ENCODE measurements at places on chromosomes 6 and 20.

DNA sequence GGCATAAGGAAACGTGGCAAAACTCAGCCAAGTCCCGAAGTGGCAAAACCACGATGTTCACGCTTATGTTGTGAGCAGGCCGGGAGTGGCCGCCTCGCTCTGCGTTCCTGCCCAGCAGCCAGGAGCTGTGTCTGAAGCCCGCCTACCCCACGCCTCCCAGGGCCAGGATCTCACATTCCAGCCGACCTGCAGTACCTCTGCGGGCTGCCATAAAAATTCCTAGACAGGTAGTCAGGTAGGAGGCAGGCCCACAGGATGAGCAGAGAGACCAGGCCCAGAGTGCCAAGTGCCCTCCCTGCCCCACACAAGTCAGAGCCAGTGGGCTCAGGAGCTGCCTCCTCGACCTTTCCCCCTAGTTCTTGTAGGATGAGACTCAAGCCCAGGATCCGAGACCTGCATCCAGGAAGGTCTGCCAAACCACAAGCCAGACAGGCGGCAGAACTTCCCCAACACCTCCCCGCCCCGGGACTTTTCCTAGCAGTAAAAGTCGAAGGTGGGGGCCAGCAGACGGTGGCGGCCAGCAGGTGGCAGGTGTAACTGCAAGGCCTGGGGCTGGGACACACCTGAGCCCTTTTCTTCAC, 16.7 kb downstream of the PMEPA1 start:
- DNase-seq, result no peak

DNA sequence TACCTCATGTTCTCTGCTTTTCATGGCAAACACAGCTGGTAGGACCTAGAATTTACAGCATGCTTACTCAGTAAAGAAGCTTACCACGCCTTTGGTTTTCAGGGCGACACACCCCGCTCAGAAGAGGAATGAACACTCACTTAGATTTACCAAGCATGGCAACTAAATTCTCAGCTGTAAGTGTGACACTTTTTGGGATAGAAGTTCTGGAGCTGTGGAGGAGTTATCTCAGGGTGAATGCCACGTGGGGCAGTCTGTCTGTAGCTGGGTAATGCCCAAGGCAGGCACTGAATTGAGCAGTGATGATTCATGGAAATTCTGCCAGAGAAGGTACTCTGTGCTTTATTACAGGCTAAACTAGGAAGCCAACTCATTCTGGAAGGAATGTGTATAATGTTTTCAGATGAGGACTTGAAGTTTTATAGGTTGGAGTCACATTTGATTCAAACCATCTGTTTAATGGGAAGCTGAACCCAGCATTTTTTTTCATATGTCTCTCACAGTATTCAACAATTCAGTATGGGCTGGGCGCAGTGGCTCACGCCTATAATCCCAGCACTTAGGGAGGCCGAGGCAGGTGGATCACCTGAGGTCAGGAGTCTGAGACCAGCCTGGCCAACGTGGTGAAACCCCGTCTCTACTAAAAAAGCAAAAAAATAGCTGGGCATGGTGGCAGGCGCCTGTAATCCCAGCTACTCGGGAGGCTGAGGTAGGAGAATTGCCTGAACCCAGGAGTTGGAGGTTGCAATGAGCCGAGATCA, 3.5 kb upstream of the PRIM2 start:
- no peak for DNase-seq

- no peak for DNase-seq
Measured at GRCh38 chr20:722822-723644, 45.3 kb downstream of the SLC52A3 start.

DNA sequence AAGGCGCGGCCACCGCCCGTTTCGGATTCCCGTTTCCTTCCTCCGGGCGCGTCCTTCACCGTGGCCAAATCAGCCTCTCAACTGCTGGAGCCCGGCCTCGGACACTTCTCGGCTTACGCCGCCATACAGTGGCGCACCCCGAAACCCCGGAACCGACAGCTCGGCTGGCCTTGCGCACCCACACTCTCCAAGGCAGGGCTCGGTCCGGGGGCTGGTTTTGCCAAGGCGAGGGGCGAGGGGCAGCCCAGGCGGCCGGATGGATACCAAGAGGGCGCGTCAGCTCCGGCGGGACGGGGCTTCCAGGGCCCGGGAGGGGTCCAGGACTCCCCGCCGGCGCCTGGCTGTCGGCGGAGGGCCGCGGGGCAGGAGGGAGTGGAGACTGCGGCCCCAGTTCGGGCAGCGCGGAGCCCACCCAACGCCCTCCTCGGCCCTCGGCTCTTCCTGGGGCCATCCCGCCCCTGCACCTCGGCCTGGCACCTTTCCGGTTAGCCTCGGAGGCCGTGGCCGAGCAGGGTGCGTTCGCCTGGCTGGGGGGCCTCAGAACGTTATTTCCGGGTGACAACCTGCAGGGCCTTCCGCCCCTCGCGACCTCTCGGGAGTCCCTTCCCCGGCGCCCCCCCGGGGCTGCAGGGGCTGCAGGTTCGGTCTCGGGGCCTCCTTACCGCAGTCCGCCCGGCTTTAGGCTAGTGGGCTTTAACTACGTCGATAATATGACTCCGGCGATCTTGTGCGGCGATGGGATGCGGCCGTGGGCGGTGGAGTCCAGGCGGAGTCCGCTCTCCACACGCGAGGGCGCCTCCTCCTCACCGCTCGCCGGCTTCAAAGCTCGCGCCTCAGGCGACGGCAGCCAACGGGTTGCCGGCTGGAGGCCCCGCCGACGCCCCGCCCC, 697 bp upstream of the CEP43 start:
- no peak for DNase-seq

DNA sequence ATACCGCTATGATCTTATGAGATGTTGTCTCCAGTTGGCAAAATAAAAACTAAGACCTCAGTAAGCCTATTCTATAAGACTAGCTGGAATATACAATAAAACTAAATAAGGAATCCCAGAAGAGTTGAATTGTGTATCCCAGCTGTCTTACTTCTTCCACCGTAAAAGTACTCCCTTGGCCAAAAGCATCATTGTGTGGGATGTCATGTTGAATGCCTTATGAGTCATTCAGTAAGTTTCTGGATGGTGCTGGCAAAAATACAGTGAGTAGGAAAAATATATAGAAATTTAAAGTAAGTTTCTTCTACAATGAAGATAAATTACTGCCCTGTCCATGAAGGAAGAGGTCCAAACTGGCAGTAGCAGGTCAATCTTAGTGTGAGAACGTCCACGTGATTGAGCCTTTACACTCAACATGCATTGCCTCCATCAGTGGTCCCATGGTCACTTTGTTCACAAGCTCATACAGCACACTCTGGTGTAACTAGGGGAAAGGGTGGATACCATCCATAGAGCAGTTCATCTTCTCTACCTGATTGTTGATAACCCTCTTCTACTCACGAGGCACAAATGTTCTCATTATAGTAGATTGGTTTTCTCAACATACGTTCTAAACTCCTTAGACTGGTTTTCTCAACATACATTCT, 13.7 kb upstream of the ZNF318 start:
- no peak for DNase-seq

GRCh38 chr20:39706184-39706663, 744.1 kb downstream of the DHX35 start:
- DNase-seq, result no peak

- DNase-seq, result no peak
Measured at GRCh38 chr6:32183483-32184083, 470 bp downstream of the AGER start.

DNA sequence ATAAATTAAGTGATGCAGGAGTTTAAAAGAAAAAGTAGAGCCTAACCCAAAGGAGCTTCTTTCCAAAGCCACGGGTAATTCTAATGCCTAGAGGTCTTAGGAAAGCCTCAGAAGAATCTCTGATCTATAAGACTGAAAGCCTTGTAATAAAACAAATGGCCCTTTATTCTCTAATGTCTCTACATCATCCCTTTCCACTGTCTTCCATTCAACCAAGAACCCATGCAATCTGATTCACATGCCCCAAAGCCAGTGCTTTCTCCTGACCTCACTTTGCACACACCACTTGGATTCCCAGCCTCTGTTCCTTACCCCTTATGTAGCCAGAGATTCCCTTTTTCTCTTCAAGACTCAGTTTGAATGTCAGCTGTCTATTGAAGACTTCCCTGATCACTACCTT, 252.9 kb upstream of the NRSN1 start:
- no peak for DNase-seq

DNA sequence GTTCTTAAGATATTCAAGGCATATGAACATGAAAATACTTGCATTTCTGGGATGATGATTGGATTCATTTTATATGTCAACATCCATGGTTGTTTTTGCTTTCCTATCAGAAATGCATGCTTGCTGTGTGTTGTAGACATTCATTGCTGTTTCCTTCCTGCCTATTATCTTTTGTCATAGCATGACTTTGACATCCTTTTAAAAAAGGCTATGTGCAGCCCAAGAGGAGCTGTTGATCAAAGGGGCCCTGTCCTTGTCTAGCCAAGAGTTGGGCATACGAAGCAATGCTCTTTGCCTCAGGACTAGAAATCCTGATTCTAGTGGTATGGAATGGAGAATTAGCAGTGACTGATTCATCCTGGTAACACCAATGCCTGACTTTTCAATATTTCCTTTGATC, 143.1 kb downstream of the RNF144B start:
- no peak for DNase-seq

DNA sequence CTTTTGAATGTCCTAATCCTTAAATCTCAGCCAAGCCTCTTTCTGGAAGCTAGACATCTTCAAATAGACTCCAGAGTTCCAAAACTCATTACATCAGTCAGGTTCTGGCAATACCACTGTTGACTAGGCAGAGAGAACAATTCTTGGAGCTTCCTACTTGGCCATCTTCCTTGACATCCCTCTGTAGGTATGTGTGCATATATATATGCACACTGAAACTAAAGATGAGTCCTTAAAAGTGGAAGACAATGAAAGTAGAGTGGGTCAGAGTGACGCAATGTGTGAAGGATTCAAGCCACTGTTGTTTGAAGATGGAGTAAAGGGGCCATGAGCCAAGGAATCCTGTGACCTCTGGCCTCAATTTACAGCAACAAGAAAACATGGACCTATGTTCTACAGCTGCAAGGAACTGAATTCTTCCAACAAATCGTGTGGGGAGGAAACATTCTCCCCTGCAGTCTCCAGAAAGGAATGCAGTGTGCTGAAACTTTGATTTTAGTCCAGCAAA, 18.7 kb upstream of the DUSP22 start:
- no peak for DNase-seq

GRCh38 chr6:40798069-40798770, 211.1 kb upstream of the LRFN2 start:
- DNase-seq, result no peak

DNA sequence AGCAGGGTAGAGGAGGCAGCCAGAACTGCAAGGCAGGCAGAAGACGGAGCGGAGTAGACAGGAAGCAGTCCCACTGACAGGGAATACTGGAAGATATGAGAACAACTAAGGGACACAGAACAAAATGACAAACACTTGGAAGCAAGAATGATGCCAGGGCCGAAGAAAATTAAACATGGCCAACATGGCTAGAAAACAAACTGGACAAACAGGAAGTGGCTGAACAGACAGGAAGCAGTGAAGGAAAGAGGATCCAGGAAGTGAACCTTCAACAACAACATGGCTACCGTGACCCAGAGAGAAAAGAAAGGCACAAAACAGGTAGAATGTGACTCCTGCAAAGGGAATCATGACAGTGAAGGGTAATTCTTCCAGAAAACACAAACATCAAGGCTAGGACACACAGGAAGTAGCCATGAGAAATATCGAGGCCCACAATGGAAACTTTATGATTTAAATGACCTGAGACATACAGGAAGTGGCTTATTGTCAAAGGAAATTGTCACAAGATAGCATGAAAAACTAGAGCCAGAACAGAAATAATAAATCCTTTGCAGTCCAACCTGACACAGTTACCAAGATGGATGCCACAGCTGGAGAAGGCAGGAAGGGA, 9.1 kb downstream of the COL11A2 start:
- DNase-seq, result no peak

DNA sequence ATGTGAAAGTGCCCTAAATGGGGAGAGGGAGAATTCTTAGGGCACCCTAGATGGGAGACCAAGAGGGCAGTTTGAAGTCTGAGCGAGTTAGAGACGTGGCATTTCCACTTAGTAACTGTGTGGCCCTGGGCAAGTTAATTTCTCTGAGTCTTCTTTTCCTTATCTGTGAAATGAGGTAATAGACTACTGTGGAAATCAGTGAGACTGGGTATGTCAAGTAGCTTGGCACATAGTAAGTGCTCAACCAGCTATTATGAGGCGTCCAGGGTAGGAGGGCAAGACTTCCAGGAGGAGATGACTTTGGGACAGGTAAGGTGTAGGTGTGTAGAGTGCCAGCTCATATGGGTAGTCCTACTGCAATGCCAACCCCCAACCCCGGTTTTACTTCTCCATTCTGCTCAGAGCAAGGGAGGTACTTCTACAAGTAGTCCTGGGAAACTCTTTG, 770 bp downstream of the KIF3B start:
- DNase-seq, result no peak

- no peak for DNase-seq
Measured at GRCh38 chr6:162053084-162053483, 674.5 kb downstream of the PRKN start.

DNA sequence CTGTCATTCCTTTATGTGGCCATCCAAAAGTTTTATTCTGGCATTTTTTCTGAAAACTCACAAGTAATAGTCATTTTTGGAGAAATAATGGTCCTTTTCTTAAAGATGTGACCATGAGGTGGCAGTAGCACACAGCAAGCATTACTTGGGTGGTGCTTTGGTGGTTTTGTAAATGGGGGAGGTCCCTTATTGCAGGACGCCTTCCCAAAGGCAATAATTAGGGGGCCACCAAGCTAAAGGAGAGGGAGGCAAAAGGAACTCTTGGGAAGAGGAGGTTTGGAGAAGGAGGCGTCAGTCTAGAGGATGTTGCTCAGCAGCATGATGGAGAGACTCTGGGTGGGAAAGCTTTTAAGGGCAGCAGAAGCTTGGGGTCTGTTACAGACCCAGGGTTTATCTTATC, 422.6 kb upstream of the MMS22L start:
- DNase-seq, result no peak

DNA sequence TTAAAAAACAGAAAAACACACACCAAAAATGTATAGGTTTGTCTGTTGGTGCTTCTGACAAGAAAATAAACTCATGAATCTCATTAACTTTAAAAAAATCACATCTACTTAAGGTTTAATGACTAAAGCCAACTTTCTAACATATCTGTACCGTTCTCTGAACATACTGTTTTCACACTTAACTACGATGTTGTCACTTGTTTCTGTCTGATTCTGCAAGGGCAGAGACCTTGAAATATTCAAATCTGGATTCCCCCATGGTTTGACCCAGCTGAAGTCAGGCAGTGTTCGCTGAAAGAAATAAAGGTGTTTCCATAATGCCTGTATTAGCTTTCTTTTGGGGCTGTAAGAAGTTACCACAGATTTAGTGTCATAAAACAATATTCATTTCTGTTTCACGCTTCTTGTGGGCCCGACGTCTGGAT, 2.7 kb upstream of the ASXL1 start:
- no peak for DNase-seq
